Neuronal stem cell (in vitro differentiated cells): ENCODE measurements at places on chromosomes 13 and 19.
A peak's percentile ranks its signal among the peaks of the same experiment; 100 is the strongest.

- no peak for DNase-seq
Observed at GRCh38 chr19:53826876-53827275, 2.8 kb upstream of the NLRP12 start.

- no peak for DNase-seq
Observed at GRCh38 chr13:24288870-24289269, 20.5 kb upstream of the C1QTNF9 start.

DNA sequence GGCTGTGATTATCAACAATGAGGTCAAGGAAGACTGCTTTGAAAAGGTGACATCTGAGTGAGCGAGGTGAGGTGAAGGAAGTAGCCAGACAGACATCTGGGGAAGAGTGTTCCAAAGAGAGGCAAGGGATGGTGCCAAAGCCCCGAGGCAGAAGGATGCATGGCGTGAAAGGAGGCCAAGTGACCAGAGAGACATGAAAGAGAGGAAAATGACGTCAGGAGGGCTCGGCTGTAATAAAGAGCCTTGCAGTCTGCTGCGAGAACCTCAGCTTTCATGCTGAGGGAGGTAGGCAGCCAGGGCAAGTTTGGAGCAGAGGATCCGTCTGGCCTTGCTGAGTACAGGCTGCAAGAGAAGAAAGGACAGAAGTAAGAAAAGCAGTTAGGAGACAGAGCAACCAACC lies 50.8 kb downstream of the FOXO1 start:
- no peak for DNase-seq

- DNase-seq = no peak
Observed at GRCh38 chr19:53580871-53581835, 43.2 kb downstream of the ZNF331 start.

DNA sequence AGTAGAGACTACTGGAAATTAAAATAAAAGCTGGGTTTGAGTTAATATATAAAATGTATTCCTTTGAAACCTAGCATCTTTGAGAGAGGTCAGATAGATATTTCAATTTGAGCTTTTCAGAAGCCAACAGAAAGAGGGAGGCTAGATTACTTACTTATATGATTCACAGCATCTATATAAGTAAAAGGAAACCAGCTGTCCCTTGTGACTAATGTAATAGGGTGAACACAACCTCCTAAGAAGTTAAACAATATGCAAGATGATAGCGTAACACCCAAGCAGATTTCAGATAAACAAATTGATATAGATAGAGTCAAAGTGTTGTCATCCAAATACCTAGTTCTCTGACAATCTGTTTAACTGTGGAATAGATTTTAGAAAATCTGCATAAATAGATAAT lies 393.5 kb upstream of the GPC6 start:
- no peak for DNase-seq

DNA sequence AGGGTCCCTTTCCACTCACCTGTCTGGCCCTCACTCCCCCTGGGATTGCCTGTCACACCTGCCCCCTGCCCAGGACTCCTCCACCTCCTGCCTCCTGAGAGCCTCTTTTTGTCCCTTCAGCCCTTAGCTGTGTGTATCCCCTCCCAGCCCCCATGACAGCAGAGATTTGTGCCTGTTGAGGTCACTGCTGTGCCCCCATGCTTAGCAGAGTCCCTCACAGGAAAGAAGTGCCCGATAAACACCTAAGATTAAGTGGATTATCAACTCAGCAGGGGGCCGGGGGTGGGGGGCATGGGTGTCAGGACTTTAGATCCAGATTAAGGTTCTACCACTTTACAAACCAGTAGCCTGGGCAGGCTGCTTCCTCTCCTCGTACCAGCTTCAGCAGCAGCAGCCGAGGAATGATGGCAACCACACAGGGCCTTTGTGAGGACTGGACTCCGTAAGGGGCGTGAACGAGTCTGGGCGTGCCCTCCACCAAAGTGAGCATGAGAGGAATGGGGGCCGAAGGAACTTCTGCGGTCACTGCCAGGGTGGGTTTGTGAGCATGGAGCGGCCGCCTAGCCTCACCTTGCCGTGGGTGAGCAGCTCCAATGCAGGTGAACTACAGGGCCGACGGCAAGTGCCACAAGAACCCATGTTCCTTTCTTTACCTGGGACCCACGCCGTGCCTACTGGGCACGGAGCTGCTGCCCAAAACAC lies 36.1 kb downstream of the ZNF787 start:
- no peak for DNase-seq

DNA sequence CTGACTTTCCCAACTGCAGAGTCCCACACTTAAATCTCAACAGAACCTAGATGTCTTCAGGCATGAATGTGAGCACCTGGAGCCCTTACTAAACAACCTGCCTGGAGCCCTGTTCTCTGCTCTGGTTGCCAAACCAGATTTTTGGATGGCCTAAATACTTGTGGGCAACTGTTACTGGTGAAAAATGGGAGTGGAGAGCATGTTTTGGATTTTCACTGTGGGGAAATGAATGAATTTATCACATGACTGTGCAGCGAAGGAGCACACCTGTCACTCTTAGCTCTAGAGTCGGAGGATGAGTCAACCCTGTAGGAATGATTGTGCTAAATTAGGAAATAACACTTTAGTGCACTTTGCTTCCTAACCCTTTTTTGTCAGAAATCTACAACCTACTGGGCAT lies 30.3 kb downstream of the SHISA2 start:
- DNase-seq = no peak

DNA sequence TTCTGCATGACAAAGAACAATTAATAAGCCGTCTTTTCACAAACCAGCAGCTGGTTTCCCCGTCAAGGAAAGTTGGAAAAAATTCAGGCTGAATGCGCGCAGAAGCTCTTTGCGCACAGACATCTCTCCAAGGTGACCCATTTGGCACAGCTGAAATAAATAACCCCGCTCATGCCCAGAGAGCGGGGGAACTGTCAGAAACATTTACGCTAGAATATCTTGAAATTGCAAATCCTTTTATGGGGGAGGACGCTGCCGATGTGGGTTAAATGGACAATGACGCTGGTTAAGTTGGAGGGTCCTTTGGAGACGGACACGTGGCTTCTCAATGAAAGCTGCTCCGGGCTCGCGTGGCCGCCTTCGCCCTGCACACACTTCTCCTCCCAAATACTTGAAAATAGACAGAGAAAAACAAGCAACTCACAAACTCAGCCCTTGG lies 30.6 kb downstream of the GSX1 start:
- DNase-seq = no peak

DNA sequence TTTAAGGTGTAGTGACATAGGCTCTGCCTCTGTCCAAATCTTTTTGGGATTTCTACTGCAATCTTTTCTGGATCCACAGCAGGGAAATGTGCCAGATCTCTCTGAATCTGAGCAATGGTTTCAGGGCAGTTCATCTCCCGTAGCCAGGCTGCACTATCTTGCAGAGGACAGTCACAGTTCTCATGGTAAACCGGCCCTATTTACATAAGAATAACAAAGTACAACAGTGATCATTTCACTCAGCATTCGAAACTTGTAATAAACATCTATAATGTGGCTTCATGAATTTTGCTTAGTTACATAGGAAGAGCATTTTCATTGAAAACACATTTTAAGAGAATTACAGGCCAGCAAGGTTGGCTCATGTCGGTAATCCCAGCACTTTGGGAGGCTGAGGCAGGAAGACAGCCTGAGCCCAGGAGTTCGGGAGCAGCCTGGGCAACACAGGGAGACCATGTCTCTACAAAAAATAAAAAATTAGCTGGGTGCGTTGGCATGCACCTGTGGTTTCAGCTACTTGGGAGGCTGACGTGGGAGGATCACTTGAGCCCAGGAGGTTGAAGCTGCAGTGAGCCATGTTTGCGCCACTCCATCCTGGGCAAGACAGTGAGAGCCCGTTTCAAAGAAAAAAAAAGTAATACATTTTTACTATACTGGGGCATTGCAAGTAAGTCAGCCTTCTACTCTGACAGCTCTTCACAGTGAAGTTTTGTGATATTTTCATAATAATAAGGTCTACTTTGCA lies 5.0 kb downstream of the POGLUT2 start:
- DNase-seq = no peak

DNA sequence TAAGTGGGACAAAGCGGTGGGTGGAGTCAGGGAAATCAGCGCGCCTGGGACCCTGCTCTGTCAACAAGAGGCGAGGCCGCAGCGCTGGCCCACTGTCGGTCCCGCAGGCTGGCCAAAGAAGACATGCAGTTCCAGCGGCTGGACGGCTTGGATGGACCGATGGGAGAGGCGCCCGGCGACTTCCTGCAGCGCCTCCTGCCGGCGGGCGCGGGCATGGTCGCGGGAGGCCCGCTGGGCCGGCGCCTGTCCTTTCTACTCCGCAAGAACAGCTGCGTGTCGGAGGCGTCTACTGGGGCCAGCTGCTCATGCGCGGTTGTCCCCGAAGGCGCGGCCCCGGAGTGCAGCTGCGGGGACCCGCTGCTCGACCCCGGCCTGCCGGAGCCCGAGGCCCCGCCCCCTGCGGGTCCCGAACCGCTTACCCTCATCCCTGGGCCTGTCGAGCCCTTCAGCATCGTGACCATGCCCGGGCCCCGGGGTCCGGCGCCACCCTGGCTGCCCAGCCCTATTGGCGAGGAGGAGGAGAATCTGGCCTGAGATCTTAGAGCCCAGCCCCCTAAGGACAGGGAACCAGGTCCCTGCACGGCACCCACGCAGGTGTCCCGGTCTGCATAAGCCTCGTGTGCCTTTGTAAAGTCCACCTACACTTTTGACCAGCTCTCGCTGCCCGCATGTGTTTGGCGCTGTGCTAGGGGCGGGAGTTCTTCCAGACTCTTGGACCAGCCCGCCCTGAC lies 6.1 kb downstream of the BEST2 start:
- DNase-seq = peak; percentile 80

DNA sequence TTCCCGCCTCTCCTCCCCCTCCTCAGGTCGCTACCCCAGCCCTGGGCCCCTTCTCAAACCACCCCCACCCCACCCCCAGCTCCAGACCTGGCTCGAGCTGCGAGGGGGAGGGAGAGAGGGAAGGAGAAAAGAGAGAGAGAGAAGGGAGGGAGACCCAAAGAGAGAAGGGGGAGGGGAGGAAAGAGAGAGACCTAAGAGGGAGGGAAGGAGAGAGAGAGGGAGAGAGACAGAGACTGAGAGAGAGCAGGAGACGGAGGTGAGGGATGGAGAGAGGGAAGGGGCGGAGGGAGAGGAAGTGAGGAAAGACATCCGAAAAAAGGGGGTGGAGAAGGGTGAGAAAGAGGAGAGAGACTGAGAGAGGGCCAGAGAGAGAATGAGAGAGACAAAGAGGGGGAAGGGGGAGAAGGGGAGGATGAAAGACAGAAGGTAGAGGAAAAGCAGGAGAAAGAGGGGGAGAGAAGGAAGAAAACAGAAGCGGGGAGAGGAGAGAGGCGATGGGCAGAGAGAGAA lies 2.0 kb upstream of the SPACA6 start:
- no peak for DNase-seq

DNA sequence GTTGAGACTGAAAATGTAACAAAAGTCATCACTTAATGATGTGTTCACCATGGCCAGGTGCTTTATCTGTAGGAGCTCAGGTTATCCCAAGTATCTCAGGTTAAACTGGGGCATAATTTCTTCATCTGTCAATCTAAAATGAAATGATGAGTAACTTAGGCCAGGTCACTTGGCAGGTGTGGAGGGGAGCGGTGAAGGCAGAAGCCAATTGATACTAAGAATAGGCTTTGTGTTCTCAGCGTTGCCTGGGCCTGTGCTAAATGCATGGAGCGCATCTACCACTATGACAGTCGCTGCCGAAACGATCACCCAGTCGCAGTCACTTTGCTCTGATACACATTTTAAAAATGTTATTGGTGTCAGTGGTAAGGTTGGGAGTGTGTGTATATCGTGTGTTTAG lies 91.6 kb downstream of the FGF9 start:
- no peak for DNase-seq

- DNase-seq = no peak
Observed at GRCh38 chr13:97339019-97339987, 94.7 kb upstream of the RAP2A start.

DNA sequence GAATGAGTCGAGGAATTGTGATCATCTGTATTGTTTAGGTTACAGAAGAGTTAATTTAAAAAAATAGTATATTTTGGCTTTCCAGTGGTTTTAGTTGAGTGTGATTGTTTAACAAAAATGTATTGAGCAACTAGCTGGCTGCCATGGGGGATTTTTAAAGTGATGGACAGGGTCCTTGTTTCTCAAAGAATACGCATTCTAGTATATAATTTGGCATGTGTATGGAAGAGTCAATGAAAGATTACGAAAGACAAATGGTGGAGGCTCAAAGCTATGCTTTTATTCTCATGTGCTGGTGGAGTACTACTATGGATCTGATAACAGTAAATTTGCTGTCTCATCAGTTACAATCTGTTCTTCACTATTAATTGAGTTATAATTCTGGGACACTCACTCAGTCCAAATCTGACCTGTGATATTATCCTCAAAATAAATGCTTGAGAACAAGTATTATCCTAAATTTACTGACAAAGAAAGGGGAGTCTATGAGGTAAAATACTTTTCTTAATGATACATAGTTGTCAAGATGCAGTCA lies 240.0 kb downstream of the GPC6 start:
- DNase-seq = no peak

GRCh38 chr13:40622761-40623160 lies 43.7 kb downstream of the FOXO1 start:
- no peak for DNase-seq

DNA sequence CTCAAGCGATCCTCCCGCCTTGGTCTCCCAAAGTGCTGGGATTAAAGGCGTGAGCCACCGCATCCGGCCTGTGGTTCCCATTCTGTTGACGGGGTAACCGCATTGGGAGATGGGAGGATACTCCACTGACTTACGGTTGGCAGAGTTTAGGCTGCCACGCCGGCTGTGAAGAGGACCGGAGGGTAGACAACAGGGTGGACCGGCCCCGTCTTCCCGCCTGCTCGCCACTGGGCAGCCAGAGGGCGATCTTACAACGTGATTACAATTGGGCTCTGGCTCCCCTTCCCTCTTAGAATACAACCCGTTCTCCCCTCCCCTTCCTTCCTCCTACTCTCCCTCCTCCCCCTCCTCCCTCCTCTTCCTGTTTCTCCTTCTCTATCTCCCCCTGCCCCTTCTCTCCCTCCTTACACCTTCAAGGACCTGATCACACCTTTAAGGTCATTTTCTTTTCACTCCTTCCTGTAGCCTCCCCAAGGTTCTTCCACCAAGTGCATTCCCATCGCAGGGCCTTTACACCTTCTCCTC lies 957 bp upstream of the CCDC194 start:
- no peak for DNase-seq

GRCh38 chr19:13932149-13932637 lies 6.0 kb downstream of the PODNL1 start:
- DNase-seq = no peak

DNA sequence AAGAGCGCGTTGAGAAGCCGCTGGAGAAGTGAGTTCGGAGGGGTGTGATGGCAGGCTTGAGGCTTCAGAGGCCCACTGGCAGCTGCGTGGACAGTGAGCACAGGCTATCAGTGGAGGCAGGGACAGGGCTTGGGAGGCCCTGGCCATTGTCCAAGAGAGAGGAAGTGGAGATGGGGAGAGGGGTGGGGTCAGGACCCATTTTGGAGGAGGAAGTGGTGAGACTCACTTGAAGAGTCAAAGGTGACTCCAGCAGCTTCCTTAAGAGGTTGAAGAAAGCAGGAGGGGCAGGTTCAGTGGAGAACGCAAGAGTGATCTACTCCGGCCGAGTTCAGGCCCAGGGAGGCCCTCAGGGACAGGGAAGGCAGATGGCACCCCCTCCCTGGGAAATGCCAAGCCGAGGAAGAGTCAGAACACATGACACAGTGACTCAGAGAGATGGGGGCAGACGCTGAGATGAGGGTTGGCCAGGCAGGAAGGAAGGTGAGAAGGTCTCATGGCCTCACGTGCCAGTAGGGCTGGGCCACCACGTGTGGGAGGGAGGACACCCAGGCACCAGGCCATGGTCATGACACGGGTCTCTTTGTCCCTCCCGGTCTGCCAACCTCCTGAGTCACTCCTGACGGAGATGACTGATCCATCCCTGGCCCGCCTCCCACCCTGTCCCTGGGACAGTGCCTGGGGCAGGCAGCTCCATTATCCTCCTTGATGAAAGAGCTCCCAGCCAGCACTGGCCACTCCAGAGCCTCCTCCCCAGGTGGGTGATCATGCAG lies 10.1 kb upstream of the CD22 start:
- no peak for DNase-seq
